ENCODE measurements at places on chromosomes 4 and X. TPM values are rescaled to one million over a fixed set of nuclear protein-coding genes. Genes with fewer than 3 reads are reported as not detected.

GRCh38 chr4:152243896-152244595, 291.8 kb downstream of the FBXW7 start:
- DNase-seq = no peak

GRCh38 chr4:158538176-158538575, 16.5 kb downstream of the RXFP1 start:
- no peak for DNase-seq

DNA sequence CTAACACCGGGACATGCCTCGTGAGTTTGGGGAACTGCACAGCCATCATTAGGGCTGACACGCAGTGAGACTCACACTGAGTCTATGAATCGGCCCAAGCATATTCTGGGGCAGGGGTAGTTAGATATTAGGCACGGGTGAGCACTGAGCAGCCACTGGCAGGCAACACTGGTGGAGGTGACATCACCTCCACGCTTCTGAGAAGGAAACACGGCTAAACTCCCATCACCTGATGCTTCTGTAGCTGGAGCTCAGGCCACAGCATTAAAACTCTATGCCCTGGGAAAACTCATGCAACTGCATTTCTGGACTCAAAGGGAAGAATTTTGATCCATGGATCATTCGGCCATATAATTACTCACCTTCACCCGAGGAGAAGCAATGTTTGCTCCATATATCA, 100.8 kb upstream of the OTUD4 start:
- no peak for DNase-seq

GRCh38 chr4:15778289-15779241, at the start of gene CD38:
CD38 (plus strand) TSS chr4:15778328; CDS start chr4:15778415, 87 bp downstream.
- DNase-seq = no peak

DNA sequence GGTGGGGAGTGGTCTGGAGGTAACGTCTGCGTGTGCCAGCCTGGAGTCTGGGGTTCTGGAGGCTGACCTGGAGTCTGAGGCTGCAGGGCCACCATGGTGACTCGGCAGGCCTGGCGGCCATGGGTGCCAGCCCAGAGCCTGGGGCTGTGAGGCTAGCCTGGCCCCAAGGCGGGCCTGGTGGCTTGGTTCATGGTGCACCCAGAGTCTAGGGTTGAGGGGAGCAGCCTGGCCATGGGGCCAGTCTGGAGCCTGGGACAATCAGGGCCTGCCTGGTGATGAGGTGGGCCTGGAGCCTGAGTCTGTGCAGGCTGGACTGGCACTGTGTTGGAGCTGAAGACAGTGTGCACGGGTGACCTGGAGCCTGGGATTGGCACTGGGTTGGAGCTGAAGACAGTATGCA, 64.9 kb downstream of the CXorf49B start:
- no peak for DNase-seq

DNA sequence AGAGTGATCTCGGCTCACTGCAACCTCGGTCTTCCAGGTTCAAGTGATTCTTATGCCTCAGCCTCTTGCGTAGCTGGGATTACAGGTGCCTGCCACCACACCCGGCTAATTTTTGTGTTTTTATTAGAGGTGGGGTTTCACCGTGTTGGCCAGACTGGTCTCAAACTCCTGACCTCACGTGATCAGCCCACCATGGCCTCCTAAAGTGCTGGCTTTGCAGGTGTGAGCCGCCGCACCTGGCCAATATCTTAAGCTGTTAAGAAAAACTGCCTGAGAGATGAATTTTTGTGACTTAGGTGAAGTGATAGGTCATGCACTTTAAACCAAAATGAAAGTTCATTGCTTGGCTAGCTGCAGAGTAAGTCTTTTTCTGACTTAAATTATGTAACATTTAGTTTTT, 5.8 kb downstream of the KDM6A start:
- DNase-seq = no peak

DNA sequence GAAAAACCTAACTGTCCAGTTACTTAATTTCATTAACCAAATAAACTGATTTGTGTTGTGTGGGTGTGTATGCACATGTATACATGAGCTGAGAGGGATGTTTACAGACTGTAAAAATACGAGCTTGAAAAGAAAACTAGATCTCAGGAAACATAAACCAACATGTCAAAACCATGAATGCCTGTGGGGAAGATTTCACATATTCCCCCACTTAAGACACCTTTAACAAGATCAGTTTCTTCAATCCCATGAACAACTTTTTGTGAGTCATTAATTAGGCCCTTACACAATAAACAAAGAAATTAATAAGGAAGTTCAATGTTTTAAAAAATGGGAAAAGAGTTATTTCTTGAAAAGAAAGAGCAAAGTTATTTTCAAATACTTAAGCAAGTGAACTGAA, 170.8 kb downstream of the ZNF674 start:
- no peak for DNase-seq

DNA sequence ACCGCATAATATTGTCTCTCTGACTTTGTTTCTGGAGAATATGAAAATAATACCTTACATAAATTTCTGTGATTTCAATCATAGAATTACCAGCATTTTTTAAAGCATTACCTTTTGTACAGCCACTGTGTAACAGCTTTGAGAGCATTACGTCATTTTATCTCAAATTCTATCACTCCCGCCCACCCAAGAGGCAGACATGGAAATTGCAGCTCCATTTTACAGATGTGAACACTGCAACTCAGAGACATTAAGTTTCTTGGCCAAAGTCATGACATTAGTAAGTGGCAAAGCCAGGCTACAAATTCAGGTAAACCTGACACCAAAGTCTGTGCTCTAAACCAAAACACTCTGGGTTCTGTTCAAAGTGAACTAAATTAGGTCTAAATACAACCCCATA, 33.6 kb upstream of the KDR start:
- DNase-seq = no peak

DNA sequence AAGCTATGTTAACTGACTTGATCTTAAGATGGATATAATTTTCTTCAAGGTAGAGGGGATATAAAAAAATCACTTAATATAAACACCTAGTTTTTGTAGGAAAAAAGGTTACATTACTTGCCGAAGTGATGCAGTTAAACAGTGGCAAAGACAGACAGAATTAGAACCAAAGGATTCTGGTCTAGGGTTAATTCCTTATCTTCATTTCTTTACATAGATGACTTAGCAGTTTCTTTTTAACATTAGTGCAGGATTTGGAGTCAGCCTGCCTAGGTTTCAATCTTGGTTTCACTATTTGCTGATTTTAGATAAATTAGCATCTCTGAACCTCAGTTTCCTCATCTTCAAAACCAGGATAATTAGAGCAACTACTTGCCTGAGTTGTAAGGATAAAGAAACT, 14.3 kb downstream of the ZAR1 start:
- DNase-seq = no peak

DNA sequence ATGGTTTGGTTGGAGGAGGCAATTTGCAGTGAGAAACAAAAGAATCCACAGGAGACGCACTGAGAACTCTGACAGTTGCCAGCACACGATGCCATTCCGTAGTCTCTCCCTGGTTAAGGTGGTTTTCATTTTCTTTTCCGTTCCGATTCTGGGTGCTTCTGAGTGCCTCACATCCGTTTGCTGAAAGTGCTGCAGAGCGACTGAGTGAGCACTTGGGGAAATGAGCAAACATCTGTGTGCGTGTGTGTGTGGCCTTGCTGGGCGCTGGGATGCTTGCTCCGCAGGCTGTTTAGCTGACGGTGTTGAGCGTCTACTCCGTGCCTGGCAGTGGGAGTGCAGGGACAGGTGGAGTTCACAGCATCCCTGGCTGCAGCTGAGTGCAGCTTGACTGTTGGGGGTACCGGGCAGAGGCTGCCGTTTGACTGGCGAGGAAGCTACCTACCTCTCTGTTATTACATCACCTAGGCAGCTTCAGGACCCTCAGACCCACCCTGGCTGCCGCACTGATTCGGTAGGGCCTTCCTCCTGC, 49.3 kb downstream of the SORCS2 start:
- DNase-seq = no peak

- no peak for DNase-seq
These were observed 44.1 kb upstream of the PRKX start for GRCh38 chrX:3757510-3758025.

Gene CENPI
- 14.2 TPM for polyA plus RNA-seq

Gene SLC6A14
- polyA plus RNA-seq = not detected

Gene UGT8
- 0.50 TPM for polyA plus RNA-seq

Gene SRPK3
- not detected for polyA plus RNA-seq

Gene TRIM75
- not detected for polyA plus RNA-seq

Gene PNPLA4
- 49.8 TPM for polyA plus RNA-seq

Gene PPARGC1A
- polyA plus RNA-seq = not detected

Gene NKX6-1
- not detected for polyA plus RNA-seq

Gene MAGEC3
- polyA plus RNA-seq = not detected
